Stimulated activated CD4-positive, alpha-beta T cell treated with anti-CD3 and anti-CD28 coated beads, Interleukin-2, amount 100 ng/mL, for 4 hours (primary cell): ENCODE measurements at places on chromosomes 6 and 20.

DNA sequence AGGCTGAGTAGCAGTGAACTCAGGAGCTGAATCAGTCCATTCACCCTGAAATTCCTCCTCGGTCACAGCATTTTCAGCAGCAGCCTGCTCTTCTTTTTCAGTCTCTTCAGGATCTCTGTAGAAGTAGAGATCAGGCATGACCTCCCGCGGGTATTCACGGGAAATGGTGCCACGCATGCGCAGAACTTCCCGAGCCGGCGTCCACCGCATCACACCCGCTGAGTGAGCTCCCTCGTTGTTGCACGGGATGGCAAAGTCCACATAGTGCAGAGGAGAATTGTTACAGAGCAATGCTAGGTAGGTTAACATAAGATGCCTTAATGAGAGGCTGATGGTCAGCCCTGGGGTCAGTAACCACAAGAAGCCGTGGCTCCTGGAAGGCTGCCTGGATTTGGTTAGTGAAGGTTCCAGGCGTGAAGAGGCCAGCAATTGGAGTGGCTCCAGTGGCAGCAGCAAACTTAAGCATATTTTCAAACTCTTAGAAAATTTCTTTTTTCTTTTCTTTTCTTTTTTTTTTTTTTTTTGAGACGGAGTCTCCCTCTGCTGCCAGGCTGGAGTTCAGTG, 113.5 kb upstream of the HDAC2 start:
- no peak for DNase-seq

GRCh38 chr20:41171736-41172295, 34.5 kb downstream of the PLCG1 start:
- no peak for DNase-seq

DNA sequence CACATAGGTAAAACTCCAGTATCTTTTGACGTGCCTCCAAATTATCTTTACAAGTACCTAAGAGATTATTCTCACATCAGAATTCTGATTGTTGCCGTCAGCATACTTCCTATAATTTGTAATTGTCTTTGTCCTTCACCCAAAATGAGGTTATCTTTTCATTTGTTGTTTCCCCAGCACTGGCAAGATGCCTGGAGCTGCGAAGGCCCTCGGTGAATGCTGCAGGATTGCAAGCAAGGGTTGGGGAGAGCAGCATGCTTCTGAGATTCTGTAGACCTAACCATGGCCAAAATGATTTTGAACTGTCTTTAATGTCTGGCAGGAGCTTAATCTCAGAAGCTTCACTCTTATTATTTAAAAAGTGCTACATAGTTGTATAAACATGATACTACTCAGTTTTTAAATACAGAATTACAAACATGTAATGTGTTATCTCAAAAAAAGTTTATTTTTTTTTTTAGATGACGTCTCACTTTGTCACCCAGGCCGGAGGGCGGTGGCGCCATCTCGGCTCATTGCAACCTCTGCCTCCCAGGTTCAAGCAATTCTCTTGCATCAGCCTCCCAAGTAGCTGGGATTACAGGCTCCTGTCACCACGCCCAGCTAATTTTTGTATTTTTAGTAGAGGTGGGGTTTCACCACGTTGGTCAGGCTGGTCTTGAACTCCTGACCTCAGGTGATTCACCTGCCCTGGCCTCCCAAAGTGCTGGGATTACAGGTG, 88.7 kb downstream of the ELOVL5 start:
- DNase-seq, result no peak

- no peak for DNase-seq
Observed at GRCh38 chr20:25089662-25090061, 7.7 kb upstream of the VSX1 start.

GRCh38 chr6:32529697-32530430, at the start of gene HLA-DRB5:
HLA-DRB5 (minus strand) TSS chr6:32530287; CDS start chr6:32530224, 63 bp downstream.
- no peak for DNase-seq

GRCh38 chr20:6533351-6533750, 234.1 kb upstream of the BMP2 start:
- DNase-seq, result no peak

DNA sequence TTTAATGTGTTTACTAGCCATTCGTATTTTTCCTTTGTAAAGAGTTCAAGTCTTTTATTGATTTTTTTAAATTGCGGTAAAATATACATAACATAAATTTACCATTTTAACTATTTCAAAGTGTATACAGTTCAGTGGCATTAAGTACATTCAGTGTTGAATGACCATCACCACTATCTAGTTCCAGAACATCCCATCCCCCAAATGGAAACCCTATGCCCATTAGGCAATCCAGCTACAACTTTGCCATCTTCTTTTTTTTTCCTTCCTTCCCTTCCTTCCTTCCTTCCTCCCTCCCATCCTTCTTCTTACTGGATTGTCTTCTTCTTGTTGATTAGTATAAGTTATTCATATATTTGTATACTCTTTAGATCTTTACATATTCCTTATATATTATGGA, 8.6 kb downstream of the LPIN3 start:
- no peak for DNase-seq

DNA sequence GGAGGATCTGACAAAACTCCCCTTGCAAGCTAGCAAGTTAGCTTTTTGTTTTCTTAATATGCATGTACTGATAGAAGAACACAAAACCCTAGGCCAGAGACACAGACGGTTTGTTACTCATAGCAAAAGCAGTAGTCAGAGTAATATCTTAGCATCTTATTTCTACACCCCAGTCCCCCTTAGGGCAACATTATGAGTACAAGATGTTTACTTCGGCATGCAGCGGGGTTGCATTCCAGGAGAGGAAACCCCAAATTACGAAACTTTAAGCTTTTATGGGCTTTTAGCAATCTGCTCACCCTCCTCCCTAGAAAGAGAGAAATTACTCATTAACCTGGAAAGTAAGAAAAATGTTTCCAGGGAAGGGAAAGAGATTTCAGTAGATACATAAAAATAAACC, 1286.9 kb downstream of the EPHA7 start:
- no peak for DNase-seq

- DNase-seq, result no peak
Observed at GRCh38 chr6:112337209-112337638, 9.9 kb upstream of the RFPL4B start.
